Left forelimb (tissue), 1 donor: ENCODE measurements at places on chromosomes 7 and 10.

DNA sequence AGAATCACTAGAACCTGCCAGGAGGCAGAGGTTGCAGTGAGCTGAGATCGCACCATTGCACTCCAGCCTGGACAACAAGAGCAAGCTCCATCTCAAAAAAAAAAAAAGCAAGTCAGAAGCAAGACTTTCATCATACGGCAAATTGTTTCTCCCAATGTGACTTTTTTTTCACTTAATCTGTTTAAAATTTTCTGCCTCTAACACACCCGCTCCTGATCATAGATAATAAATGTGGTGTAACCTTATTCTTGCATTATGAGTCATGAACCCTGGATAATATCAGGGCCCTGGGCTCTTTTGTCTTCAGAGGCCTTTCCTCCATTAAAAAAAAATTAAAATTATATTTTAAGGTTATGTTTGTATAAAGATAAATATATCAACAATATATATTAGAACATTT, 111.4 kb upstream of the JCAD start:
- no peak for DNase-seq

GRCh38 chr7:42235741-42236161, 1.3 kb downstream of the GLI3 start:
- no peak for DNase-seq

GRCh38 chr7:43537765-43538403, 45.0 kb upstream of the STK17A start:
- DNase-seq = no peak

DNA sequence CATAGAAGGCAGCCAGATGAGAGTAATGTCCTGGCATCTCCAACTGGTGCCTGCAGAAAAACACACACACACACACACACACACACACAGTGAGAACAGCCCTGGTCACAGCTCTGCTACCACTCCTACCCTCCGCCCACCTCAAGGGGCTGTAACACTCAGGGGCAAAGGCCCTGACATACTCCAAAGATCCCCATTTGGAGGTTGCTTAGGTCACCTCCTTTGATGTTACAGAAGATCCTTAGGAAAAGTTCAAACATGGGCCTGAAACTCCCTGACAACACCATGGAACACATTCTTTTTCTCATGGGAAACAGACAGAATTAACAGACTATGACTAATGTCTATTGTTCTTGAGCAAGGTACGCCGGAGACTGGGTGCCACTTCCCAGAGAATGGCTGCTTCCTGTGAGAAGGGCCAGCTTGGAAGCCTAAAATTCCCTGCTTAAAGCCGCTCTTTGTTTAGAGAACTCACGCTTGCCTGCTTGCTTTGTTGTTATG, 27.7 kb downstream of the DENND11 start:
- DNase-seq = no peak

GRCh38 chr10:32661346-32661745, 215.4 kb downstream of the CCDC7 start:
- no peak for DNase-seq

DNA sequence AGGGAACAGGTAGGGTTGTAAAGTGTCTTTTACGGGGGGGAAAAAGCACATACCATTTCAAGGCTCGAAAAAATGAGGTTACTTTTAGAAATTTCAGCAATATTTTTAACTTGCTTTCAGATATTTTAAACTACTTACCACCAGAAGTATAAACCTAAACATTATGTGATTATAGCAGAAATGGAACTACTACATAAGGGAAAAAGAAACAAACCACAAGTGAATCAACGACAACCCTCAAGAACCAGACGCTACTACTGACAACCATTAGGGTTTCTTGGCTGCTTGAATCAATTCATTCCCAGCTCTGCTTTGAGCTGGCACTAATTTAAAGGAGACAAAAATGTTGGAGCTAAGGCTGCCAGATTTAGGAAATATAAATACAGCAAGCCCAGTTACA, 80.1 kb downstream of the ZFAND4 start:
- DNase-seq = no peak

- DNase-seq = no peak
Measured at GRCh38 chr10:45353186-45353585, 20.8 kb upstream of the ALOX5 start.

DNA sequence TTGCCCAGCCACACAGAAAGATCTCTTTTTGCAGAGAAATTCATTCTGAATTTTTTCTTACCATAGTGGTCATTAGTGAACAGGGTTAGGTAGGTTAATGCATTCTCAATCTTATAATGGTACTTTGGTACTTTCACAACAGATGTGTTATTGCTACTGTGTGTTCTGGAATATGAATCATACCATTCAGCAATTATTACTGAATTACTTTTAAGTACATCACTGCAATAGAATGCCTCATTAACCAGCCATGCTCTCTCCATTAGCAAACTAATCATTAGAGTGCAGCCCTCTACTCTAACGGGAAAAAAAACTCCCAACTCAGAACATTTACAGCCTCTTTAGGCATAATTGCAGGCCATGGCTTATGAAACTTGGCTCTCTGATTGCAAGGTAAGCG, 102.1 kb downstream of the DOCK4 start:
- DNase-seq = no peak

DNA sequence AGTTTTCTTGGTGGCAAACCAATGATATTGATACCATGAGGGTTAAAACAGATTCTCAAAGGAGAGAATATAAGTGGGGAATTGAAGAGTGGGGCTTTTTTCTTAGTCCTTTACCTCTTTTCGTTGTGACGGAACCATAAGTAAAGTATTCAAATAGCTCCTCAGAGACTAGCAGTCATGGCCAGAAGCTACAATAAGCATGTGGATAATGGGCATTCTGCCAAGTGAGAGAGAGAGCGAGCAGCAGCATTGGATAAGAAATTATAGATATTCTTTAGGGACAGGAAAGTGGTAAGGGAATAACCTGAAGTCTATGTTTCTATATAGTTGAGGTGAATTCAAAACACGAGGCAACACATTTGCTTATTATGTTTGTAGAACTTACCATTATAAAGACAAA, 235.1 kb downstream of the SEMA3E start:
- DNase-seq = no peak

DNA sequence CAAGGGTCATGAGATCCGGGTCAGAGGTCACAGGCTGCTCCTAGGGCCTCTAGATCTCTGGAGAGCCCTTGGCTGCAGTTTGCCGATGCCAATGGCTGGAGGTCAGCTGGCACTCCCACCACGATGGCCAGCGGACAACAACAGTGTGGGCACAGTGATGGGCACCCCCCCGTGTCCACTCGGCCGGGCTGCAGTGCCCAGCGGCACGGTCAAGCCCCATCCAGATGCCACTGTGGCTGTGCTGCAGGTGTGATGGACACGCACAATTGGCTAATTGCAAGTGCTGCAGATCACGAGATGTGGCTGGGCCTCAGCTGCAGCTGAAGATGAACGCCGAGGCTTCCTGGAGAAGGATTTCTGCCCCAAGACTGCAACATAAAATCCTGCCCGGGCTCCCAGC, 80.7 kb downstream of the PDGFA start:
- DNase-seq = no peak

GRCh38 chr7:99898836-99899235, 20.5 kb downstream of the TRIM4 start:
- no peak for DNase-seq

DNA sequence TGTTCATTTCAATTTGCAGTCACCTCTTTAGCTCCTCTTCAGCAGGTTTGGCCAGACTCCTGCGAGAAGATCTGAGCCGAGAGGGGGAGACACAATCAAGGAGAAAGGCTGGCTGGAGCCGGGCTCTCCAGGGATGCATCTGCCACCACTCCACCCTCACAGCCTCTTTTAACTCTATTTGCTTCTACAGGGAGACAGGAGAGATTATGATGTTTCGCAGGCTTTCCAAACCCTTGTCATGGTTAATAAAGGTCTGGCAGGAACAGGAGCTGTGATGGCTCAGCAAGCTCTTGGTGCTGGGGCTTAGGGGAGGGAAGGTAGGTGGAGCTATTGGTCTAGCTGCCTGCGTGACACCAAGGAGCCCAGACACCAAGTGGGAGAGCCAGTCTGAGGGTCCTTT, 448.1 kb upstream of the PODXL start:
- DNase-seq = no peak
